ENCODE measurements at places on chromosomes 13 and 19.

DNA sequence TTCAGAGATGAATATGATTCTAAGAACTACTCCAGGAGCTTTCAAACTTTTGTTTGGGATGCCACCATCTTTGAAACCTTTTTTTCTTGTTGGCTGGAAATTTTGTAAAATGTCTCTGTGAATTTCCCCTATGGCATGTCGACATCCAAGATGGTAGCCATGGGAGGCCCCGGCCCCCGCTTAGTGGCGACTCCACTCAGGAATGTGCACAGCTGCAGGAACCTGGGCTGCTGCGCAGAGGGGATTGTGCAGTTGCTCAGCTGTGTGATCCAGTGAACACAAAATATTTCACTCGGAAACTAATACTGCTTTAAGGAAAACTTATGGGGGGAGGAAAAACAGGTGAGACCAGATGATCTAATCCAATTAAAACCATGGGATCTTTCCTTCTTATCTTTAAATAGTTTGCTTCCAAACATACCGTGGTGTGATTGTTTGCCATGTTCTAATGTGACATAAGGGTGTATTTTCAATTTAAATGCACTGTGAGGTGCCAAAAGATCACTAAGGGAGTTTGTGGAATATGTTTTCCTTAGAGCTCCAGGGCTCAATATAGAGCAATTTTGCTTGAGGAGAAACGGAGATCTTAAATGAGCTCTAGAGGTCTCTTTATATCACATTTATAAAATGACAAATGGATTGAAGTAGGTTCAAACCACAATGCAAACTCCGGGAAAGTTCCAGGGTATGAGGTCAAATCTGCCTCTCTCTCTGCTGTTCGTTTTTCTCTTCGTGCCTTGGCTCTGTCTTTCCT lies 497.7 kb downstream of the FGF9 start:
- no peak for DNase-seq

DNA sequence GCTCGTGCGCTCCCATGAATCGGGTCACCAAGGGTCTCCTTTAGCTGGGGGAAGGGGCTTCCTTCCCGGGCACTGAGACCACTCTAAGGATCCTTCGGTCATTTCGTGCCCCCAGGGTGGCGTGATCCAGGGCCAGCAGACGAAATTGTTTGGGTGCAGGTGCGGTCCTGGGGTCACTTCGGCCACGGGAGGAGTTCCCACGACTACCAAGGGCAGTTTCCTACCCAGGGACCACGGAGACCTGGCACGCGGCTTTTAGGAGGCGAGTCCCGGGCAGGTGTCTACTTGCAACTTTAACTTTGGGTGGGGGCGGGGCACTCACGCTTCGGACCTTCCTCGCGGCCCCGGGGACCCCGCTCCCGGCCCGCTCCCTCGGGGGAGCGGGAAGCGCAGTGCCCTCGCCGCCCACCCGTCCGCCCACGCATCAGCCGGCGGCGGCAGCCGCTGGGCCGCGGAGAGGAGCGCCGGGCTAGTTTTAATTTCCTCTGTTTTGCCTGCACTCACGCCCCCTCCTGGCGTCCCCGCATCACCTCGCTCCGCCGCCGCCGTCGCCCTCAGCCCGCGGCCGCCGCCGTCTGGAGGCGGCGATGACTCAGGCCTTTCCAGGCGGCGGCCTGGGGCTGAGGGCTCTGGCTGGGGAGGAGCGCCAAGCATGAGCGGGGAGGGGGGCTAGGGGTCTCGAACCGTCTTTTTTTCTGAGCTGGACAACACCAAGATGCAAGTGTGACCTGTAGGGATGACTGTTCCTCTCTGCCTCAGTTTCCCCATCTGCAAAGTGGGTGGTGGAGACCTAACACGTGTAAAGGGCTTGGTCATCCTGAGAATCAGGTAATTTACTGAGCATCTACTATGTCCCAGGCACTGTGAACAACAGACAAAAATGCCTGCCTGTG lies 21.8 kb downstream of the OLFM2 start:
- DNase-seq, result peak; percentile 81

- DNase-seq, result peak; percentile 80
These were observed 33.0 kb downstream of the DEDD2 start for GRCh38 chr19:42184401-42184861.

- no peak for DNase-seq
These were observed 50.7 kb downstream of the C1QTNF9 start for GRCh38 chr13:24360106-24360505.

GRCh38 chr19:38172001-38172400 lies 52.0 kb downstream of the DPF1 start:
- no peak for DNase-seq

DNA sequence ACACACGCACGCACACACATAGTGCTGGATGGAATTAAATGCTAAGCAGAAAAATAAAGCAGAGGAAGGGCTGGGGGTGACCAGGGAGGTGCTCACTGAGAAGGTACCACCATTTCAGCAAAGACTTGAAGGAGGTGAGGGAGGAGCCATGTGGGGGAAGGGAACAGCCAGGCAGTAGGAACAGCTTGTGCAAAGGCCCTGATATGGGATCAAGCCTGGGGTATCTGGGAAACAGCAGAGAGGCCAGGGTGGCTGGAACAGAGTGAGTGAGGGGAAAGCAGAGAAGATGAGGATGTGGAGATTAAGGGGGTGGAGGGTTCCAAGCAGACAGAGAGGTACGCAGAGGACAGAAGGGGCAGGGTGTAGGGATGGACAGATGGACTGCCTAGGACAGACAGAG lies 25.2 kb downstream of the NOTCH3 start:
- DNase-seq, result no peak

Data from stimulated activated CD4-positive, alpha-beta T cell treated with anti-CD3 and anti-CD28 coated beads, Interleukin-4, amount 100 ng/mL, for 24 hours (primary cell).